Ovary (tissue), 10 donors: ENCODE measurements at places on chromosomes 7 and 10. TPM values are rescaled to one million over a fixed set of nuclear protein-coding genes. Genes with fewer than 3 reads are reported as not detected.

DNA sequence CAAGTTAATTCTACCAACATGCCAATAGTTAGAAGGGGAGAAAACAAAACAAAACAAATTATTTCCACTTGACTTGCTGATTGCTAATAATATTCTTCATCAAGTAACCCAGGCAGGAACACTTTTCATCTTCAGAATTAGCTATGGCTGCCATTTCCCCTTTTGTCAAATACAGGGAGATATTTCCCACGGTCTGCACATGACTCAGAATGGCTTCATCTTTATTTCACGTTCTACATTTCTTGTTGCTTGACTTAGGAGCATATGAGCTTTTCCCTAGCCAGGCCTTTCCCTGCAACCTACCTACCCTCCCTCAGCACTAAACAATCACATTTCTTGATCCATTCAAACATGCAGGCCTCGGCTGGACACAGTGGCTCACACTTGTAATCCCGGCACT is 6.5 kb downstream of the CPVL start:
- no peaks in the 10 kb centered on the region for H3K27me3 ChIP-seq
- no peak overlapping the region for H3K27ac ChIP-seq
- no peaks in the 10 kb centered on the region for H3K4me1 ChIP-seq
- no peak overlapping the region for H3K4me3 ChIP-seq
- no peak for DNase-seq
- H3K36me3 ChIP-seq, result no peaks in the 10 kb centered on the region

DNA sequence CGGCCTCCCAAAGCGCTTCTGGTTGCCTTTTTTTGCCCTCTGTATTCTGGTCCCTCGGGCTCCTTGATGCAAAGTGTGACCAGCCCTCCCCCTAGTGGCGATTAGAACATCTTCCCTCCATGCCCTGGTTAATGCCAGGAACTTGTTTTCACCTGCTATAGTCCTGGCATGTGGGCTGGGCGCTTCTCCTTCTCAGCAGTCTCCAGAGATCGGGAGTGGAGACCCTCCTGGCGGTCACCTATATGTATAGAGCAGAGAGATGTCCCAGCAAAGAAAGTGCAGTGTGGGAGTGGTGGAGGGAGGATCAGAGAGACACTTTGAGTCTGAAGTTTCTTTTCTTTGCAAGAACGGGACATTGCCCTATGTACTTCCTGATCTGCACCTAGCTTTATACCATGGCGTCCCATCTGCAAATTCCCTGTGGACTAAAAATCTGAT is 264.1 kb downstream of the OTUD1 start:
- H3K27ac ChIP-seq, result no peak overlapping the region
- DNase-seq, result no peak
- H3K27me3 ChIP-seq, result no peaks in the 10 kb centered on the region
- no peak overlapping the region for H3K4me3 ChIP-seq
- H3K36me3 ChIP-seq, result no peaks in the 10 kb centered on the region

DNA sequence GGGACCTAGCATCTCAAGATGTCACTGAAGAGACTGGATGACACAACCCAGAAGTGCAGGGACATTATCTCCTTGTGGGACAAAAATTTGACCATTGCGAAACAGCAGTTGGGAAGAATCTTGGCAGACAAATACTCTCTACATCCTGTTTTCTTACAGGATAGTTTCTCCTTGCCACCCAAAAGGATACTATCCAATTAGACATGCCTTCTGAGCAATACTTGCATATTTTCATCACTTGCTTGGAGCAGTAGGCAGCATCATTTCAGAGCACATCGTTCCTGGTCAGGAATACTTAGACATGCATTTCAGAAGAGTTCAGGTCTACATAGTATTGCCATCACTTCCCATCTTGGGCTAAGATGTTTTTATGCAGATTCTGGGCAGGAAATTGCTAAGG is 56.8 kb downstream of the FAS start:
- no peaks in the 10 kb centered on the region for H3K4me1 ChIP-seq
- H3K27ac ChIP-seq, result no peak overlapping the region
- no peak overlapping the region for H3K4me3 ChIP-seq
- H3K36me3 ChIP-seq, result no peaks in the 10 kb centered on the region
- no peaks in the 10 kb centered on the region for H3K27me3 ChIP-seq

GRCh38 chr7:128351296-128352152 is 7.8 kb upstream of the RBM28 start:
- peaks cover 2% of the 10 kb centered on the region for H3K4me1 ChIP-seq
- H3K27me3 ChIP-seq, result no peaks in the 10 kb centered on the region
- H3K4me3 ChIP-seq, result no peak overlapping the region
- H3K36me3 ChIP-seq, result no peaks in the 10 kb centered on the region
- no peak for DNase-seq

DNA sequence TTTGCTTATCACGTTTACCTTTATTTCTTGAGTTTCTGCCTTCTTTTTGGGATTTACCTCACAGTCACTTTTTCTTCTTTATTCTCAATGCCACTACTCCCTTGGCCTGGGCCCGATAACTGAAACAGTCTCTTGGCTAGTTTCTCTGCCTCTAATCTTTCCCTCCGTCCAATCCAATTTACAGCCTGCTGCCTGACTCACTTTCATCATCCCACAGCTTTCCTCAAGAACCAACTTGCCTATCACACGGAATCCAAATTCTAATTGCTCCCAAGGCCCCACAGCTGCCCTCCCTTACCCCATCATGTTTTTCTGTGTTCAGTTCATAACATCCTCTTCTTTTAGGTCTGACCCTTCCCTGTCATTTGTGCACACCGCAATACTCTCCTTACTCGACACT is 121.4 kb downstream of the HIPK2 start:
- H3K4me1 ChIP-seq, result peaks cover 4% of the 10 kb centered on the region
- DNase-seq, result no peak
- no peak overlapping the region for H3K27ac ChIP-seq
- H3K36me3 ChIP-seq, result no peaks in the 10 kb centered on the region
- H3K4me3 ChIP-seq, result no peak overlapping the region
- no peaks in the 10 kb centered on the region for H3K27me3 ChIP-seq

GRCh38 chr10:77409697-77410471 is 227.7 kb downstream of the KCNMA1 start:
- no peak for DNase-seq
- H3K4me1 ChIP-seq, result peaks cover 3% of the 10 kb centered on the region
- H3K4me3 ChIP-seq, result no peak overlapping the region
- no peaks in the 10 kb centered on the region for H3K27me3 ChIP-seq
- H3K27ac ChIP-seq, result no peak overlapping the region
- H3K36me3 ChIP-seq, result no peaks in the 10 kb centered on the region

Gene CRHR2
- 0.10 TPM for total RNA-seq

Gene VGF
- total RNA-seq, result not detected
